Activated CD4-positive, alpha-beta T cell treated with anti-CD3 and anti-CD28 coated beads, Interleukin-10, Interleukin-2, amounts not matched to agents 100 ng/mL and 50 ng/mL, durations not matched to agents 16 hours and 8 hours (primary cell): ENCODE measurements at places on chromosomes 1 and 21.

DNA sequence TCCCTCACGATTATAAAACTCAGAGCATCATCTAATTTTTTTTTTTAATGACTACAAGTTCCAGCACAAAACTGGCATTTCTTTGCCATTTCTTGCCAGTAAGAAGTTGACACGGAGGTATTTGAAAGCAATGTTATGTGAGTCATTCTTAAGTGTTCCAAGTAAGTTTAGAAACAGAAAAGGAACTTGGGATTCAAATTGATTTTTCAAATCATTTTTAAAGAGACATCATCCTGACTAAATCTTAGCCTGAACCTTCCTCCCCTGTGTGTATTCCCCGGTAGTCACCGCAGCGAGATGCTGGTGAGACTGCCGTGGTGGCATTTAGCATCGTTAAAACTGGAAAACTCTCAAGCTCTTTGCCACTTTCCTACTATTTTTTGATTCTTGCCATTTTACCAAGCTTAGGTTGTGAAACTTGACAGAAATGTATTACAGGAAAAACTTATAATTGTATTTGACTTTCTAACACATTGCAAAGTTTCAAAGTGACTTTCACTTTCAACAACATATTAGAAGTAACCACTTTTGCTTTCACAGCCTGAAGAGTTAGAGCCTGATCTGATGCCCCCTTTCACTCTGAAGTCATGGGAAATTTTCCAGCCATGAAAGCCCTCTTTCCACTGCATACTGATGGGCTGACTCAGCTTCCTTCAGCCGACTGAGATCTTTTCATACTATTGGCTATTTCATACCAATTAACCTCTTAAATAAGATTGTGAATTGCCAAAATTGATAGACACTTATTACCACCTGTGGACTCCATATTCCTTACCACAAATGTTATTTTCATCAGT is 61.4 kb downstream of the OLFML2B start:
- DNase-seq: peak; percentile 78

- DNase-seq: peak; percentile 32
Observed at GRCh38 chr1:92833840-92834239, 2.0 kb downstream of the RPL5 start.

- DNase-seq: no peak
Observed at GRCh38 chr1:48106049-48106448, 108.9 kb upstream of the TRABD2B start.

GRCh38 chr1:65266476-65266875 is 42.9 kb upstream of the DNAJC6 start:
- DNase-seq: no peak

GRCh38 chr1:224644553-224645154 is 28.5 kb downstream of the CNIH3 start:
- peak; percentile 71 for DNase-seq

DNA sequence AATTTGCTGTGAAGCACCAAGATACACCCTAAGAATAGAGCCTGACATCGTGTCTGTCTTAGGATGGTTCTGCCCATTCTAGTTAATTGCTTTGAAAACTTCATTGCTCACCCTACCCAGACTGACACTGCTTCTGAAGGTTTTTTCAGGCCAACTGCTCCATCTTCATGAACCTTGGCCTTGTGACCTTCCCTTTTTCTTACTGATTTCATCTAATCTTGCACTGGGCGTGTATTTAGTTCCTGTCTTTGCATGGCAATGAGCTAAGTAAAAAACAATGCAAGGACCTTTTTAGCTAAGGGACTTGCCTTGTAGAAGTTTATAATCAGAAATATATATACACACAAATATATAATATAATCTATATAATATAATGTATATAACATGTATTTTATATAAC is 108.0 kb downstream of the PBX1 start:
- no peak for DNase-seq

- DNase-seq: no peak
Observed at GRCh38 chr1:41503538-41504113, 19.1 kb upstream of the EDN2 start.

- no peak for DNase-seq
Observed at GRCh38 chr1:215243345-215244054, 161.0 kb downstream of the KCNK2 start.

- no peak for DNase-seq
Observed at GRCh38 chr1:225879521-225880221, 2.5 kb downstream of the TMEM63A start.

DNA sequence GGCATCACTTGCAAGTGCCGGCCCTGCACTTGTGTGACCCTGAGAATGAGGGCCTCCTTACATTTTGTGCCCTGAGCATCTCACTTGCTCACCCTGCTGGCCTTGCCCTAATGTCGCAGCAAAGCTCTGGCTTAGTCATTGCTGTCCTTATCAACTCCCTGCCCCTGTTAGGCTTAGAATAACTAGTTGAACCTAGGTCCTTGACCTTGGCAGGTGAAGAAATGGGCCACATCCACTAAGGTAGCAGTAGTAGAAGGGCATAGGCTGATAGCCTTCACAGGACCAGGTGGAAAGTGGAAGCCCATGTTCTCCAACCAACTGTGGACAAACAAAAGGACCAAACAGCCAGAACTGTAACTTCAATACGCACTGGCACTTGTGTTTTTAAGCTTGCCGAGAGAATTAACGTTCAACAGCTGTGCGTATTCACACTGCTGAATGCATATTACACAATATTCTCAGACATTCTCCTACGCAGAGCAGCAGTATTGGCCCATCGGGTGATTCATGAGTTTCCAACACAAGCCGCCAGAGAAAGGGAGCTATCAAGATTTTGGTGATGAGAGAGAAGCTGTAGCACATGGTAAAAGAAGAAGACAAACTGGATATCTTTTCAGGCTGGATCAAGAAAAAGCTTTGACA is 27.7 kb upstream of the PTGFRN start:
- peak; percentile 72 for DNase-seq

DNA sequence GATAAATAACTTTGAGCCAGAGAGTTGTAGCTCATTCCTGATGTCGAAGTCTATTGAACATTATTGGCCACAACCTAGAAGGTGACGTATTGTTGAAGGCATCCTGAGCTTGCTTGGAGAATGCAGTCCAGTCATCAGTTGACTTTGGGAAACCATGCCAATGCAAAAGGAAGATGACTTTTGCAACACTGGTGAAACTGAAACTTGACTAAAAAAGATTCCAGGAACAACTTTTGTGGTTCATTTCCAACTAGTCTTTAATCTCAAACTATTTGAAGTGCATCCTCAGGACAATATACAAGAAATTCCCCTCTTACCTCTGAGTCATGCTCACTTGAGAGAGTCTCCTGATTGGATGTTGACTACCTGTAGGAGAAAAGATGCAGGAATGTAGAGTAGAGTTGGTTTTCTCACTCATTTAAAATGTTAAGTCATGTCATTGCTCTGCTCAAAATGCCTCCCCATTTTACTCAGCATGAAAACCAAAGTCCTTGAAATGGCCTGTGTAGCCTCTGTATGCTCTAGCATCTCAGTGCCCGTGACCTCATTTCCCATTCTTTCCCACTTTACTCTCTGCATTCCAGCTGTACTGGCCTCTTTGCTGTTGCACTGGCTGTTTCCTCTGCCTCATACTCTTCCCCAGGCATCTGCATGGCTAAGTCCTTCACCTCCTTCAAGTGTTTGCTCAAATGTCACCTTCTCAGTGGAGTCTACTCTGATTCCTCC is 24.4 kb upstream of the LEPR start:
- peak; percentile 88 for DNase-seq

- DNase-seq: peak; percentile 33
Observed at GRCh38 chr1:219566951-219567947, 45.7 kb downstream of the ZC3H11B start.

GRCh38 chr1:29590583-29591565 is 354.6 kb downstream of the PTPRU start:
- no peak for DNase-seq

DNA sequence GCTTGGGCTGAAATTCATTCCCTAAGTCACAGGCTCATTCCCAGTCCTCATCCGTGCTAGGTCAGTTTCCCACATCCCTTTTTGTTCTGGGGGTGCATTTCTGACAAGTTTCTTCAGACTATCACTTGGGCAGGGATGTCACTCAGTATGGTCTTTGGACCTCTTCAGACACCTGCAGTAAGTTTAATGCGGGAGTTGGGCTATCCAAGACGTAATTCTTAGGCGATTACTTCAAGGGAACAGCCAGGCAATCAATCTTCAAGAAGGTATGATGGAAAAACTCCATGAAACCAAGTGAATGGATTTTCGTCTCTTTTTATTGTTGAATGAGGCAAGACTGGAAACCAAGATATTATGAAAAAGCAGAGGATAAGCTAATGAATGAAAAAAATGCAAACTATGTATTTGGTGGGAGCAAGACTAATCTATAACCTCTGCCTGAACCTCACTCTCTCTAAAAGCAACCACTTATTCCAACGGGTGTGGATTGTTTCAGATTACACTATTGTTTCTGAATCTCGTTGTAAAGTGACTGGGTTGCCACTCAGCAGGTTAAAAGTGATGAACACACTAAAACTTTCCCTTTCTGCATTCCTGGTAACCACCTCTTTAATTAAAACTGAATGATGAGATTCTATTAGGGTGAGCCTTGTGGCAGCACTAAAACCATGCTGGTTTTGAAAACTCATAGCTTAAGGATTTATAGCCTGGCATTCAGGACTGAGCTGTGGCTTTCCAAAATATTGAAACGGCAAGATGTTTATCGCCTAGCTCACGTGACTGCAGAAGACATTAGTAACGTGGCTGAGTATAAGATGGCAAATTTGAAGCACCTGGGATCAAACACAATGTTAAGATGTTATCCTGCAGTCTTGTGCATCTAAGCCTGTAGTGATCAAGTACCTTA is 1.1 kb downstream of the RASAL2 start:
- no peak for DNase-seq

- no peak for DNase-seq
Observed at GRCh38 chr1:101992821-101993575, 3.7 kb downstream of the OLFM3 start.
